ENCODE measurements at places on chromosomes 6 and 20.

DNA sequence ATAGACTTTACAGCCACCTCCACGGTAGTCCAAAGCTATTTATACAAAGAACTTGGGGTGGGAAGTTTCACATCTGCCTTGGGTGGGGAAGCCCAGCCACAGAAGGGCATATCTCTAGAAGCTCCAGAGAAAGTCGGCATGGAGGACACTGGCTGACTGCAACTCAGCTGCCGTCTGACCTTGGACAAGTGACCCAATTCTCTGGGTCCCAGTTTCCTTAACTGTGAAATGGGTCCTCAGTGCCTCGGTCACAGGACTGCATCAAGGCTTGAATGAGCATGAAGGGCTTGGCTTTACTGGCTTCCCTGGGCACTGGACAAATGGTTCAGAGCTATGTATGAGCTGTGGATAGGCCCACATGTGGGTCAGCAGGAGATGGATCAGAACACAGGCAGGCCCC lies 58.6 kb downstream of the NOL4L start:
- no peak for DNase-seq

DNA sequence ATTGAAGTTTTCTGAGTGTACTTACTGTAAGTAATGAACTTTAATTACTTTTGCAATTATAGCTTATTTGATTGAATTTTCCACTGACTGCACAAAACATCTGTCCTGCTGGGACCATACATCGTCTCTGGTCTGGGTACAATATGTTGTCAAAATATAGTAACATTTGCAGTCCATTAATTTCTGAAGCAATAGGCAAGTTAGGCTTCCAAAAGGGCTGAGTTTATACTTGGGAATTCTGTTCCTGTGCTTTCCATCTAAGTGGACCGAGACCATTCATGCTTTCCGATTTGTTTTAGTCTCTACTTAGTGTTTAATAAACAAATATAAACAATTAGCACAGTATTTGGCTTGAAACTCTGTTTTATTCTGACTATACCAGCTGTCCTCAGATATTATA lies 139.3 kb downstream of the RFPL4B start:
- no peak for DNase-seq

DNA sequence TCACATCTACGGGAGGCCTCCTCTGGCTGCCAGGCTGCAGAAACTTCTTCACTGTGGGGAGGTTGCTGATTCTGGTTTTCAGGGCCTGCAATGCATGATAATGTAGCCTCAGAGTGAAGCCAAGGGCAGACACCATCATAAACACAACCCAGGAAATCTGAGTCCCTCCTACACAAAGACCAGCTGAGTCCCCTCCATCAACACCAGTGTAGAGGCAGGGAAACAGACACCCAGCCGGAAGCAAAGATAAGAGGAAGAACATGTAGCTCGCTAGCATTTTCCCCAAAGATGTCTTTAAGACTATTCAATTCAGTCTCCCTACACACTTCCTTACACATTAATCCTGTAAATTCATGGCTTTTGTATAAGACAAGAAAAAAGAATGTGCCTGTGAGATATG lies 23.6 kb downstream of the GSTA2 start:
- no peak for DNase-seq

DNA sequence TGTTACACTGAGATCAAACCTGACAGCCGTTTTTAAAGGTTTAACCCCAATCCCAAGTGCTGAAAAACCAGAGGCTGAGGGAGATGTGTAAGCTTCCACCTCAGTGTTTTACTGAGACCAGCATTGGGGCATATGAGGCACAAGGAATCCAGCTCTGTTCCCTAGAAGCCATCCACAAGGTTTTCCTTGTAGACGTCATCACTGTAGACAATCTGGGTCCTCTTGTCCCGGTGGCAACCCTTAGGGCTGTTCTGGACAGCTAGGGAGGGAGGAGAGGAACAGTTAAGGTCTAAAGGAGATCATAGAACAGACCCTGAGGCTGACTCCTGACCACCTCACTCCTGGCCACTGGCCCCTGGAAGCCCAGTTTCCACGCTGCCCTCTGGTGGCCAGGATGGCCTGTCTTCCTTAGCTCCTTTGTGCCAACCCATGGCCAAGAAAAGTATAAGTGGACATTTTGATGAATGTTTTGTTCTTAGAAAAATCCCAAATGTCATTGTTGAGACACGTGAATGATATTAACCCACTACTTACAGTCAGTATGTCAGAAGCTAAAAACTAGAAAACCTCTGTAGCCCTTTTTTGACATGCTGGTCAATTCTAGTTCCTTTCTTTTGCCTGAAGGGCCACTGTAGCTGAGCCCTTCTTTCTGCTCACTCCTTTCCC lies 6.4 kb downstream of the CFB start:
- DNase-seq = peak; percentile 59

DNA sequence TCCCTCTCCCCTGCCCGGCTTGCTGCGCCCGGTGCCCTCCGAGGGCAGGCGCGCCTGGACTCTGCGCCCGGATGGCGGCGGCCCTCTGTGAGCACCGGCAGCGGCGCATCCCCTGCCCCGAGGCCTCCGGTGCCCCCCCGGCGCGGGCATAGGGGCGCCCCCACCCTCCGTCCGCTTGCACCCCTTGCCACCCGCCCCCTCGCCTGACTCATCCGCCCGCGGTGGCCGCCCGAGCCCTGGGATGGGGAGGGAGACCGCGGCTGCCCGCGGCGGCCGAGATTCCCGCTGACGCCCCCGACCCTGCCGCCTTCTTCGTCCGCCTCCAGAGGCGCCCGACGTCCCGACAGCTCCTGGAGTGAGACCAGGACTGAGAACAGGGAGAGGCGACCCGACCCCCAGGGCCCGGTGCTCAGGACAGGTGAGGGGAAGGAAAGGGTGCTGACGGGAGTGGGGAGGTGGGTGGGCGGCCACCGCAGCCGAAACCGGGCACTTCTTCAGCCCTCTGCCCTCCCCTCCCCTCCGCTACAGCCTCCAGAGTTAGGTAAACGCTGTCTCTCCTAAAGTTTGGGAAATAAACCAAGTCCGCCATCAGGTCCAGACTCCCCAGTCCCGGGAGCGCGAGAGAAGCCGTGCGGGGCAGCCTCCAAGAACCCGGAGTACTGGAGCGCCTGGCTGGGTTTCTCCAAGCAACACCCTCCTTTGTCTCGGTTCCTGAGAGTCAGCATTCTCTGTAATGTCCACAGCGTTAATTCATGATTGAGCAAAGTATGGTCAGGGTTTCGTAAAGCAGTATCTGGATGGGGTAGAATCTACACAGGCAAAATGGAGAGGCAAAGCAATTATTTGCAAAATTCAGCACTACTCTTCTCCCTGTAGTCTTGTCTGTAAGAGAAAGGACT lies 539 bp downstream of the TMEM200A start:
- no peak for DNase-seq

DNA sequence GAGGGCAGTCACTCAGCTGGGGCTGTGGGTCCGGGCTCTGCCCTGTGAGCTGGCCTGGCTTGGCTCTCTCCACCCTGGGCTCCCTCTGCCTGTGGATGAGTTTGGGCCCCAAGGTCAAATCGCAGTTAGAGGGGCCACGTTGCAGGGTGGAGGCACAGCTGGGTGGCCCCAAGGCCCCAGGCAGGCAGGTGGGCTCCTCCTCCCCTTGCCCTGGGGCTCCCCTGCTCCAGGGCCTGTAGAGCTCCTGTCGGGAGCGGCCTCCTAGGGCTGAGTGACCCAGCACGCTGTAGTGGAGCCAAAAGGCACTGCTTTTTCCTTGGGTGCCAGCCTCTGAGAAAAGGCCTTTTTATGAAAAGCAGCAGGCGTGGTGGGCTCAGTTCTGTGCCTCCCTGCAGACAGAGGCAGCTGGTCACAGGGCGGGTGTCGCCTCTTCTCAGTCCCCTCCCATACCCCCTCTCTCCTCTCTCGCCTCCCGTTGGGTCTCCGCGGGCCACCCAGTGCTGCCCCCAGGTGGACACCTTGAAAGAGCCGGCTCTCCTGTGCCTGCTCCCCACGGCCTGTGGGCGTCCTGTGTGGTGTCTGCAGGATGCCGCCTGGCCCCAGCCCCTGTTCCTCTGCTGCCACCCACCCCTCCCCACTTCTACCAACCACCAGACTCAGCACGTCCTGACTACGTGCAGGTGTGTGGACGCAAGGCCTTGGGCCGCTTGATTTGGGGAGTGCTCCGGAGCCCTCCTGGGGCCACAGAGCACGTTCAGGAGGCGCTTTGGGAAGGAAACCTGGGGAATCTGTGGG lies 13.2 kb downstream of the SS18L1 start:
- peak; percentile 58 for DNase-seq

GRCh38 chr20:22453244-22454080 lies 130.9 kb downstream of the FOXA2 start:
- DNase-seq = no peak

GRCh38 chr6:122845916-122846612 lies 57.0 kb downstream of the SMPDL3A start:
- DNase-seq = no peak

DNA sequence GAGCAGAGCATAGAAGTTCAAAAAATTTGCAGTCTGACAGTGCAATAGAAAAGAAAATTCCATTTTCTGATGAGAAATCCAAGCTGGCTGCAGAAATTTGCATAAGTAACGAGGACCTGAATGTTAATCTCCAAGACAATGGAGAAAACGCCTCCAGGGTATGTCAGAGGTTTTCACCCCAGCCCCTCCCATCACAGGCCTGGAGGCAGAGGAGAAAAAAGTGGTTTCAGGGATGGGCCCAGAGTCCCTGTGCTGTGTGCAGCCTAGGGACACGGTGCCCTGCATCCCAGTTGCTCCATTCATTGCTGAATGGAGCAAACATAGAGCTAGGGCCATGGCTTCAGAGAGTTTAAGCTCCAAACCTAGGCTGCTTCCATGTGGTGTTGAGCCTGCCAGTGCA lies 327.9 kb upstream of the KHDRBS2 start:
- no peak for DNase-seq

DNA sequence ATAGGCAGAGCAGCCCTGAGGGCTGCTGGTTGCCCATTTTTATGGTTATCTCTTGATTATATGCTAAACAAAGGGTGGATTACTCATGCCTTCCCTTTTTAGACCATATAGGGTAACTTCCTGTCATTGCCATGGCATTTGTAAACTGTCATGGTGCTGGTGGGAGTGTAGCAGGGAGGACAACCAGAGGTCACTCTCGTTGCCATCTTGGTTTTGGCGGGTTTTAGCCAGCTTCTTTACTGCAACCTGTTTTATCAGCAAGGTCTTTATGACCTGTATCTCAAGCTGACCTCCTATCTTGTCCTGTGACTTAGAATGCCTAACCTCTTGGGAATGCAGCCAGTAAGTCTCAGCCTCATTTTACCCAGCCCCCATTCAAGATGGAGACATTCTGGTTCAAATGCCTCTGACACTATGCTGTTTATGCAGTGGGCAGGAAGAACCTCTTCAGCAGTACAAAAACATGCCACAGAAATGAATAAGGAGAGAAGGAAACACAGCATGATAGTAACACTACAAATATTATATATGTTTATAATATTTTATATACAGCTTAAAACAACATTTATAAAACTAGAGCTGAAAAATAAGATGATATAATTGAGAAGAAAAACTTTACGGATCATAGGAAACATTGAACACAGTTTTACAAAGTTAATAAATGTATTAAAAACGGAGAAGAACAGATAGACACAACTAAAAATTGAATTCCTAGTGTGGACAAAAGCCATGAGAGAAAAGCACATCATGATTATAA lies 58.9 kb upstream of the SAMD5 start:
- DNase-seq = no peak

- no peak for DNase-seq
Measured at GRCh38 chr6:126672649-126673048, 332.7 kb downstream of the CENPW start.

- DNase-seq = no peak
Measured at GRCh38 chr6:30160785-30161531, at the start of gene TRIM10. TRIM10 (minus strand) TSS chr6:30161211; CDS start chr6:30160858, 353 bp downstream.

GRCh38 chr20:12913781-12914443 lies 94.9 kb upstream of the SPTLC3 start:
- no peak for DNase-seq

Measured in CD14-positive monocyte (primary cell).